ENCODE measurements at places on chromosomes 1 and 21. TPM values are rescaled to one million over a fixed set of nuclear protein-coding genes. Genes with fewer than 3 reads are reported as not detected.

The SMCP gene
- not detected for total RNA-seq

The LDLRAD1 gene
- not detected for total RNA-seq

The TEX38 gene
- total RNA-seq: not detected

The NPHS2 gene
- total RNA-seq: not detected

The LCE1E gene
- not detected for total RNA-seq

The FAM78B gene
- total RNA-seq: not detected

The SPATA21 gene
- total RNA-seq: not detected

The TSPEAR gene
- not detected for total RNA-seq

The UMODL1 gene
- not detected for total RNA-seq

The FOXO6 gene
- not detected for total RNA-seq

The LSM10 gene
- total RNA-seq: 29.8 TPM

The CLCA2 gene
- total RNA-seq: 0.35 TPM

The AMY1B gene
- not detected for total RNA-seq

The S100A14 gene
- not detected for total RNA-seq

The PTCH2 gene
- total RNA-seq: 0.19 TPM

DNA sequence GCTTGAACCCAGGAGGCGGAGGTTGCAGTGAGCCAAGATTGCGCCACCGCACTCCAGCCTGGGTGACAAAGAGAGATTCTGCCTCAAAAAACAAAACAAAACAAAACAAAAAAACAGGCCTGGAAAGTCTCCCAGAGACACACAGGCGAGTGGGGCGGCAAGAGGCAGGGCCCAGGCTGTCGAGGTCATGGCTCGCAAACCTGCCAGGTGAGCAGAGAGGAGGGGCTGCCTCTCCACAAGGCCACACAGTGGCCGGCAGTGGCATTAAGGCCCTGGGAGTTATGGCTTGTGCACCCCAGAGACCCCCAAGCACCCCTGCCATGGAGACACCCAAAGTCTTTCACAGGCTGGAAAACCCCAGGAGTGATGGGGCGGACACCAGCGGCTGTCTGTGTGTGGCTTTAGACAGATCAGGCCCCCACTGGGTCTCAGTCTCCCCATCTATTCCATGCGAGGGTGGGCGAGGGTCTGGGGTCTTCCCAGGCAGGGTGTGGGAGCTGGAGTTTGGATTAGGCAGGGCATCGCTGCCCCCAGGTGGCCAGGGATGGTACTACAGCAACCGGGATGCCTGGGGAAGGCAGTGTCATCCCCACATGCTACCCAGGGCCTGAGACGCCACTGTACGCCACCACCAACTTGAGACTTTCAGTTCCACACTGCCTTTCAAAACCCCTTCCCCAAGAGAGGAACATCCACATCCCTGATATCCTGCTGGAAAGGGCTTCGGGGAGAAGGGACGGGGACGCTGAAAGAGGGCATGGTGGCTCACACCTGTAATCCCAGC is 7.3 kb upstream of the CTRC start:
- DNase-seq: no peak

GRCh38 chr1:213415691-213416380 is 364.8 kb downstream of the RPS6KC1 start:
- no peak for DNase-seq

GRCh38 chr1:204032642-204033235 is 40.2 kb upstream of the SOX13 start:
- DNase-seq: no peak

GRCh38 chr1:168007691-168008090 is 70.8 kb upstream of the MPC2 start:
- no peak for DNase-seq

GRCh38 chr1:13702425-13703127 is 2.6 kb downstream of the PRDM2 start:
- no peak for DNase-seq

GRCh38 chr1:222061711-222062359 is 319.9 kb upstream of the DUSP10 start:
- DNase-seq: no peak

- DNase-seq: no peak
These were observed 10.0 kb downstream of the WNT3A start for GRCh38 chr1:228016653-228017355.

DNA sequence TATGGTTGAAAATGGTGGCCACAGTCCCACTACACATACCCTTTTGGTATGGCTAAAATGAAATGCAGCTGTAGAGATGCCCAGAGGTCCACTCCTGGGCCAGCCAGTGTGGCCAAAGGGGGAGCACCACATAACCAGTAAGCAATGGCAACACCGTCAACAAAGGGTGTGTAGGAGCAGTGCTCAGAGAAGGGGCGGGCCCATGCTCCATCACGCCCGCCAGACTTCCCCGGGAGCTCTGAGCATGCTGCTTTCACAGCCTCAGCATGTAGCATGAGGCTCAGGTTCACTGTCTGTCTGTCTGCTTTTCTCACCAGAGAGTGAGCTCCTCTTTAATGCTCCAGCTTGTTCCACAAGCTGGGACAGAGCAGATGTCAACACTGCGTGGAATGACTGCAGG is 537.6 kb downstream of the MATN1 start:
- no peak for DNase-seq

- no peak for DNase-seq
These were observed 1.1 kb upstream of the TTC39A start for GRCh38 chr1:51331206-51332100.

DNA sequence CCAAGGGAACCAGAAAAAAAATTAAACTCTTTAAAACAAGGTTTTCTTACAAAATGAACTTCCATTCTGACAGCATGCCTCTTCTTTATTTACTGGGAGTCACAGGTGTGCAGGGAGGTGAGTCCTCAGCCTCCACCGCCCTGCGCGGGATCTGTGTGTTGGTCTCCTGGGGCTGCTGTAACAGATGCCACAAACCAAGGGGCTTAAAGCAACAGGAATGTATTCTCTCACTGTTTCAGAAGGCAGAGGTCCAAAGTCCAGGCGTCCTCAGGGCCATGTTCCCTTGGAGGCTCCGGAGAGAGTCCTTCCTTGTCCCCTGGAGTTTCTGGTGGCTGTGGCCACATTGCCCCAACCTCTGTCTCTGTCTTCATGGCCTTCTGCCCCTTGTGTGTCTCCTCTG is 123.6 kb upstream of the C1orf174 start:
- DNase-seq: no peak

- no peak for DNase-seq
These were observed 32.3 kb upstream of the LBR start for GRCh38 chr1:225460021-225460736.

DNA sequence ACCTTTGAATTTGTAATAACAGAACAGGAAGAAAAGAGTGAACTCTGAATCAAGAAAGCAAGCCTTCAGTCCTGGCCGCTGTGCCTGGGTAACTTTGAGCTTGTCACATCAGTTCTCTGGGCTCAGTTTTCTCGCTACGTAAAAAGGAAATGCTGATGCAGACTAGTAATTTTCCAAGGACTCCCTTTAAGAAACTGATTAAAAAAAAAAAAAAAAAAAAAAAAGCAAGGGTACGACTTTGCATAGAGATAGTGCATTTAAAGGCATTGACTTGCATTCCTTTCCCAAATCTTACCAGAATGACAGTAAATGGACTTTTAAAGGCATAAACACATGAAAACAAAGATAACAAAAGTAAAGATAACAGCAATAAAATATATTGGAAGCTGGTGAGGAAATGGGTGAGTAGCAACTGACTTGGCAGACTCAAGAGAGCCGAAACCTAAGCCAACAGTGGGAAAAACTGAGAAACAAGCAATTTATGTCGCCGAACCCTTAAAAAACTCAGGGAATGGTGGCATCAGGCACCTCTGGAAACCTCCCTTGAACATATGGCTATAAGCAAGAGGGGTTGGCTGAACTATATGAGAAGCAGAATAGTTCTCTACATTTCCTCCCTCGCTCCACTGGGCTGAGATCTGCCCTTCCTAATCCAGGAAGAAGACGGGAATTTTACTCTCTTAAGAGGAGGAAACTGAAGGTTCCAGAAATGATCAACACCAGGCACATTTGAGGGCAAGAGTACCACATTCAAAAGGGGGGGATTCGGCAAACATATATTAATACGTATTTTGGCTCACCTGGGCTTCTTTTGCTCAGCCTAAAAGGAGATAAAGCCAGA is 189.2 kb downstream of the CDC7 start:
- no peak for DNase-seq

- no peak for DNase-seq
These were observed 95.4 kb downstream of the PTPRU start for GRCh38 chr1:29331729-29332128.

GRCh38 chr1:230084408-230085177 is 17.6 kb downstream of the GALNT2 start:
- no peak for DNase-seq

DNA sequence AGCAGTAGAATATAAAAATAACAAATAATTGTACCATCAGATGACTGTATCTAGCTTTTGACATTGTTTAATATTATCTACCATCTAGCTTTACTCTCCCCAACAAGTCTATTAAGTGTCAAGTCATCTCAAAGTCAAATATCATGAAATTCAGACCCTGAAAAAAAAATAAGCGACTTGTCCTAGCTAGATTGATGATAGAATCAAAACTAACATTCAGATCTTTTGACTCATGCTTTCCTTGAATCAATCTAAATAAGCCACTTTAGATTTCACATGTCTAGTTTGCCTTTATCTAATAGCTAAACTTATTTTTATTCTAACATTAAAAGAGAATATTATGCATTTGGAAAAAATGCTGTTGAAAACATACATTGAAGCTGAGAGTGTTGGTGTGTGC is 35.4 kb downstream of the CRB1 start:
- DNase-seq: no peak

DNA sequence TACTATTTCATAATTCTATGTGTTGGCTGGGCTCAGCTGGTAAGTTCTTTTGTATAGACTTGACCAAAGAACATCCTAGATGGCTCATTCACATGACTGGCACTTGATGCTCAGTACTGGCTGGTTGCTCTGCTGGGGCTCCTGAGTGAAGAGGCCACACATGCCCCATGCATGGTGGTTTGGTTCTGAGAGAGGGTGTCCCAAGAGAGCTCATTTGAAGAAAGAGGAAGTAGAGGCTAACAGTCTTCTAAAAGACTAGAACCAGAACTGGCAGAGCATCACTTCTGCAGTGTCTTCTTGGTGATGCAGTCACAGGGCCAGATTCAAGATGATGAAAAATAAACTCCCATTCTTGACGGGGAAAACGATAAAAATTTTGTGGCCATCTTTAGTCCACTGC is 5.2 kb upstream of the BACH1 start:
- no peak for DNase-seq

GRCh38 chr1:2215329-2215728 is 12.8 kb upstream of the SKI start:
- DNase-seq: no peak

- DNase-seq: no peak
These were observed 71.0 kb downstream of the SIPA1L2 start for GRCh38 chr1:232558954-232559353.

- no peak for DNase-seq
These were observed 662.5 kb downstream of the PLA2G4A start for GRCh38 chr1:187491082-187491720.

DNA sequence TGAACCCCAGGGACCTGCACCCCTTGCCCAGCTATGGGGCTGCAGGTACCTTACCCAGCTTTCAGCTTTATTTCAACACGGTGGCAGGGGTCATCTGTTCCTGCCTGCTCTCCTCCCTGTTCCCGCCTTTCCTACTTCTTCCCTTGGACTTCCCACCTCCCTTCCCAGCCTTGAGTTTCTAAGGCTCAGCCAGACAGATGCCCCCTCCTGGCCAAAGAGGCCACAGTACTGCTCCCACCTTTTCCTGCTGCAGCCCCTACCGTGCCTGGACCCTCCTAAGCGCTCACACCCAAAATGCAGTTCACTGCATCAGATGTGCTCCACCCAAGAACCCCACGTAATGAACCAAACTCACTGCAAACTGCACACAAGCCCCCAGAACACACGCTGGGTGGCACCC is 7.7 kb downstream of the NOC2L start:
- DNase-seq: no peak

DNA sequence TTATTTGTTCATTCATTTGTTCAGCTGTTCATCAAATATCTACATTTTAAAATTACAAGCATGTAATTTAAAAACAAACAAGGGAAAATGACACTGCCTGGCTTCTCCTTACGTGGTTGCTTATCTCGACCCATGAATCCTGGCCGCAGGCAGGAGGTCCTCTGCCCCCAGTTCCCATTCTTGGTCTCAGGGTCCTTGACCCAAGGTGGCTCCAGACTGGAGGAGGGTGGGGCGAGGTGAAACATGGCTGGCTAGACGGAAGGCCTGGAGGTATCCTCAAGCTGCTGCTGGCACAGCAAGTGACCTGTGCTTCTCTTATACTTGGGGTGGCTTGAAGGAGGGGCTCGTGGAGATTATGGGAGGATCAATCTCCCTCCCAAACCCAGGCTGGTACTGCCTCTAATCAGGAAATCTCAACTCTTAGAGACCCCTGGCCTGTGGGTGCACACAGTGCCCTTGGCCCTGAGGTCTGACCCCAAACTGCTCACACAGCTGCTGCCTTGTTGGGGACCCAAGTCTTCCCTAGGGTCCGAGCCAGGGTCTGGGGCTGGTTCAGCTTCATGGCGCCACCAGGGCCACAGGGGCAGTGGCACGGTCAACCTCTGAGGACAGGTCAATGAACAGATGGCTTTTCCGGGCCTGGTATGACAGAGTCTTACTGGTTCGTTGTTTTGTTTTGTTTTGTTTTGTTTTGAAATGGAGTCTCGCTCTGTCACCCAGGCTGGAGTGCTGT is 63.7 kb downstream of the SCCPDH start:
- no peak for DNase-seq

- no peak for DNase-seq
These were observed 41.7 kb upstream of the SLC19A1 start for GRCh38 chr21:45583831-45584509.

- DNase-seq: no peak
These were observed 522 bp downstream of the SLC45A1 start for GRCh38 chr1:8318436-8318835.

GRCh38 chr1:68120136-68120791 is 69.8 kb upstream of the DIRAS3 start:
- DNase-seq: peak; percentile 75

GRCh38 chr1:60894130-60894529 is 188.2 kb upstream of the NFIA start:
- DNase-seq: no peak

Measured in glomerular endothelial cell (primary cell).